ENCODE measurements at places on chromosomes 16 and 17.

DNA sequence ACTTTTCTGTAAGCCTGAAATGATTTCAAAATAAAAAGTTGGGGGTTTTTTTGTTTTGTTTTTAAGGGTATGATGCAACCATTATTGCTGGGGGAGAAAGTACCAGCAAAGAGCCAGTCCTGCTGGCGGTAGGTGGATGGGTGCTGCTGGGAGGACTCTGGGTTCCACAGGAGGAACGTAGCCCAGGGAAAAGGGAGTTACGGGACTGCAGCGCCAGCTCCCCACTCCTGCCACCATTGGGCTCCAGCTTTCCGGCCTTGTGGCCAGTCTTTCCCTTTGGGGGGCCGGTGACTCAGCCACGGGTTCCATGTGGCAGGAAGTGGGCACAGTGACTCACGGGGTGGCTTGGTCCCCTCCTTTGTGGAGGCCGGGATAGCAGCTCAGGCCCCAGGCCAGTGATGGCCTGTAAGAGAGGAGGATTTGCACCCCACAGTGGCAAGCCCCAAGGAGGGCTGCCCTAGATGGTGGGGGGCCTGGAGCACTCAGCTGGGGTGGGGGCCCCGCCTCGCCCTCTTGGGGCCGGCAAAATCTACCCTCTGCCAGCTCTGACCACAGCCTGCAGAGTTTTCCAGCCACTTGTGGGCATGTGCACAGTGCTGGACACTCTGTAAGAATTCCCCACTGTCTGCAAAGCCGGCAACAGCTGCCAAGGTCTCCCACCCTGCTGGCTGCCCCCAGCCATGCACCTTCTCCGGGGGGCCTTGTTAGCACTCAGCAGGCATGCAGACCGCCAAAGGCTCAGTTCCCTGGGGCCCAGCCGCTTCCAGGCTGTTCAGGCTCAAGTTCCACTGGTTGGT lies 30.4 kb downstream of the SOCS3 start:
- no peak for DNase-seq

- no peak for DNase-seq
Measured at GRCh38 chr16:67240506-67240905, 6.8 kb downstream of the FHOD1 start.

GRCh38 chr17:64091571-64091970 lies 38.4 kb downstream of the ERN1 start:
- DNase-seq = no peak

DNA sequence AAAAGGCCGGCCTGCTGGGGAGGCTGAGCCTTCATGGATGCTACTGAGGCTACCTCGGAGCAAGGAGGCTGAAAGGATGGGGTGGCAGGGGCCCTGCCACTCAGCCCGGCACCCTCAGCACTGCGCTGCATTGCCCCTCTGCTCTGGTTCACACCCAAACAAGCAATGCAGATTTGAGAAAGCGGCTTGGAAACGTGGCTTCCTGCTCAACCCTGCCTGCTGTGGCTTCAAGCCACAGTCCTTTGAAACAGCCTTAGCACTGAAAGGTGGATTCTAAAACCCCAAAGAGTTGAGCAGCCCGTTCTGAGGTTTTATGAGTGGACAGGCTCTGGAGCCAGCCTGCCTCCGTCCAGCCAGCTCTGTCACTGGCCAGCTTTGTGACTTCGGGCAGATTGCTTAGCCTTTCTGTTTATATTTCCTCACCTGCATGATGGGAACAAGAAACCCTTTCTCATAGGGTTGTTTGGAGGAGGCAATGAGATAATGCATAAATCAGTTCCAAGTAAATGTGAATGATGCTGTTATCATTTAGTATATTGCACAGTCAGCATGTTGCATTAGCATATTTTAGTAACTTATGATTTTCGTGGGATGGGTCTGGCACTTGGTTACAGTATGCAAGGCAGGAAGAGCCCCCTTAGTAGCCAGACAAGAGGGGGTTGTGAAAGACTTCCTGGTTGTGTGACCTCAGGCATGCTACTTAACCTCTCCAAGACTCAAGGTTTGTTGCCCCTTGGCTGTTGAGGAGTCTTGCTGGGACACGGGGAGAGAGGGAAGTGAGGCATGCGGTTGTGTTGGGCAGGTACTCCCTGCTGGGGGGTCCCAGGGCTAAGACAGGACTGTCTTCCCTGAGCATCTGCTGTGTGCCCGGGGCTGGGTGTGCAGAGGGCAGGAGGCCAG lies 23.6 kb downstream of the CRISPLD2 start:
- DNase-seq = no peak

DNA sequence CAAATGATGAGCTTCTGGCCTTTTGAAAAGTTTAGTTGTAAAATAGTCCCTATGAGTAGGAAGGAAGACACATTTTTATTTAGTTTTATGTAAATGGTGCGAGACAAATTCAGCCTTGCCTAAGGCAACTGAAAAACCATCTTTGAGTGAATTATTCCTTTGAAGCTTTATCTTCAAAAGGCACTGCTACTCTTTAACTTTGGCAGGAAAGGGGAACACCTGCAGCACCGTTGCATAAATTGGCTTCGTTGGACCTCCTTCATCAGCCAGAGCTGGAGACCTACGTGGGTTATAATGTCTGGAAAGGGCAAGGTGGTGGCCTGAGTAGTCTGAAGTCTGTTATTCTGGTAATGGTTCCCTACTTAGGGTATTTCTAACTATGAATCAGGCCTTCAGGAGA lies 373.5 kb downstream of the KCNJ2 start:
- no peak for DNase-seq

- DNase-seq = no peak
Measured at GRCh38 chr17:30352240-30352814, 18.5 kb upstream of the TMIGD1 start.
